Breast epithelium (tissue), 4 donors: ENCODE measurements at places on chromosomes 4 and X. TPM values are rescaled to one million over a fixed set of nuclear protein-coding genes. Genes with fewer than 3 reads are reported as not detected.

DNA sequence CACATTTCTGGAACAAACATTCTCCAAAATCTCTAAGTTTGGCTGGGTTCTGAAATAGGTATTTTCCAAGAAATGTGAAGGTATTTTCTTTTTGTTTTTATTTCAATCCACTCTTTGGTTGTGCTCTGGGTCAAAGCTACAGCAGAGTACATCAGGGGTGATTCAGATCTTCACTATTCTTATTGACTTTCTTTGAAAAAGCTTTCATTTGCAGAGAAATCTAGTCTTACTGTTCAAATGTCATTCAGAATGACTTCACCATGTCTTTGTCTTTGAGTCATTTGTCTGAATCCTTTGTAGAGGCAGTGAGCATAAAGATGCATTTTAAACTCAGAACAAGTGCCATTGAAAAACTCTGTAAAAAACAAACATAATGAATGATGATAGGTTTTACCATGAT, 547.2 kb upstream of the ADGRL3 start:
- H3K36me3 ChIP-seq = no peaks in the 10 kb centered on the region
- H3K27me3 ChIP-seq = no peaks in the 10 kb centered on the region
- H3K4me3 ChIP-seq = no peak overlapping the region
- no peaks in the 10 kb centered on the region for H3K4me1 ChIP-seq

GRCh38 chr4:169803413-169803812, 45.7 kb upstream of the HPF1 start:
- no peak overlapping the region for H3K4me3 ChIP-seq
- DNase-seq = no peak
- no peak overlapping the region for H3K27ac ChIP-seq

- H3K4me3 ChIP-seq = peak within 1 kb of the TSS; percentile 90
- H3K27ac ChIP-seq = peak within 1 kb of the TSS; percentile 82
- DNase-seq = peak; percentile 62
- H3K27me3 ChIP-seq = no peaks in the 10 kb centered on the region
Measured at GRCh38 chr4:88007304-88008121, at the start of gene PKD2. Gene PKD2, plus strand, starts transcription at chr4:88007635. Its CDS starts 99 bp downstream, at chr4:88007734.

DNA sequence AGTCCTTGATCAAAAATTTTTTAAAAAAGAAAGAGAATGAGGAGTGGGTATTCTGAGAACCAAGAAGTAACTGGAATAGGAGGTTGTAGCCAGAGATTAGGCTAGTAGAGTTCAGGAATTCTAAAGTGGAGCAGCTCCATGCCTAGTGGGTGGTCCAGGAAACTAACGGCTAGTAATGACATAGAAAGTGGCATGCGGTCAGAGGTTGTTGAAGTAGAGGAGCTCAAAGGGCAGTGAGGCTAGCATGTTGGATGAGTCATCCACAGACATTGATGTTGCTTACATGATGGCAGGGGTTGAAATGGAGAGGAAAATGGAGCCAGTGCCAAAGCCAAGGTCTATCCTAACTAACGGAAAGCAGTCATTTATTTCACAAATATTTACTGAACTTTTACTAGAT, 42.1 kb downstream of the TEX13B start:
- no peak for DNase-seq
- H3K27me3 ChIP-seq = peaks cover 25% of the 10 kb centered on the region
- no peak overlapping the region for H3K27ac ChIP-seq
- H3K4me1 ChIP-seq = no peaks in the 10 kb centered on the region
- no peak overlapping the region for H3K4me3 ChIP-seq
- no peaks in the 10 kb centered on the region for H3K36me3 ChIP-seq

- H3K4me1 ChIP-seq = no peaks in the 10 kb centered on the region
- no peak overlapping the region for H3K4me3 ChIP-seq
- no peak for DNase-seq
- no peak overlapping the region for H3K27ac ChIP-seq
- no peaks in the 10 kb centered on the region for H3K27me3 ChIP-seq
- H3K36me3 ChIP-seq = no peaks in the 10 kb centered on the region
Measured at GRCh38 chr4:42167709-42168108, 15.3 kb upstream of the BEND4 start.

GRCh38 chr4:159224408-159224807, 121.5 kb downstream of the RAPGEF2 start:
- no peaks in the 10 kb centered on the region for H3K36me3 ChIP-seq
- H3K27ac ChIP-seq = no peak overlapping the region
- DNase-seq = no peak
- no peaks in the 10 kb centered on the region for H3K4me1 ChIP-seq
- H3K27me3 ChIP-seq = no peaks in the 10 kb centered on the region

The CCDC158 gene
- 5.4 TPM for total RNA-seq

The RNF128 gene
- 17.1 TPM for total RNA-seq

The GAB3 gene
- total RNA-seq = 8.5 TPM

The SPOCK3 gene
- 2.8 TPM for total RNA-seq

The MTNR1A gene
- not detected for total RNA-seq

The DMRTC1 gene
- not detected for total RNA-seq
